ENCODE measurements at places on chromosomes 13 and 19.

DNA sequence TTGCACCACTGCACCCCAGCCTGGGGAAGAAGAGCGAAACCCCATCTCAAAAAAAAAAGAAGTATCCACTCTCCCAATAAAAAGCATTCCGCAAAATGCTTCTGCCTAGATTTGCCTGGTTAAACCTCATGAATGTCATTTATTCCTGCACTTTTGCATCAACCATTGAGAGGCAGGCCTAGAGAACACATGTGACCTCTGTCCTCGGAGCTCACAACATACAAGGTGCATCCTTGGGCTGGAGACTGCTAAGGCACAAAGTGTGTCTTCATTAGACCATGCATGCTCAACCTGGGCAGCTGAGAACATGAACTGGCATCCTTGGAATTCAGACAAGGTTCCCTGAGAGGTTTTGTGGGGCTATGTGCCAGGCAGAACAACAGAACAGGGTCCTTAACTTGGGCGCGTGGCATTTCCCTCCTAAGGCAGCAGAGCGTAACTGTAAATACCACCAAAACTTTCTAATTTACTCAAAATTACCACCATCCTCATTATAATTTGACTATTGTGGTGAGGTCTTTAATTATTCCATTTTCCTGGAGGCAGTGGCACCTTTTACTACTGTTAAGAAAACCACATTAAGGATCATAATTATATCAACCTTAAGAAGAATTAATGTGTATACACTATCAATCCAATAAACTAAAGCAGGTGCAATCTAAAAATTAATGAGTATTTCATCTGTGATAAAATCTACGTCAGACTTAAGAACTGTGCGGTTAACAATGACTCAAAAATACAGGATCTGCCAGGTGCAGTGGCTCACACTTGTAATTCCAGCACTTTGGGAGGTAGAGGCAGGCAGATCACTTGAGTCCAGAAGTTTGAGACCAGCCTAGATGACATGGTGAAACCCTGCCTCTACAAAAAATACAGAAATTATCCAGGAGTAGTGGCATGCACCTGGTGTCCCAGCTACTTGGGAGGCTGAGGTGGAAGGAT lies 13.8 kb downstream of the RCBTB1 start:
- no peak for DNase-seq

GRCh38 chr13:107851670-107852069 lies 363.7 kb downstream of the LIG4 start:
- DNase-seq, result no peak

GRCh38 chr19:5628461-5628860 lies 5.6 kb downstream of the SAFB start:
- no peak for DNase-seq

DNA sequence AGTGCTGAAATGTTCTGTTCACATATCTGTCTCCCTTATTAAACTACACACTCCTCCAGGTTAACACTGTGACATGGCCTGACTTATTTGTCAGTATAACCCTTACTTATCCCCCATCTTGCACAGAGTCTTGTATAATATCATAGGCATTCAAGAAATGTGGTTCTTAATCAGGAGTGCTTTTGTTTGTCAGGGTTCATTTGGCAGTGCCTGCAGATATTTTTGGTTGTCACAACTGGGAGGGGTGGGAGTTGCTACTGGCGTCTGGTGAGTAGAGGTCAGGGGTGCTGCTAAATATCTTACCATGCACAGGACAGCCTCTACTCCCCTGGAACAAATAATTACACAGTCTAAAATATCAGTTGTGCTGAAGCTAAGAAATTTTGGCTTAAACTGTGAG lies 20.4 kb upstream of the OBI1 start:
- DNase-seq, result no peak

DNA sequence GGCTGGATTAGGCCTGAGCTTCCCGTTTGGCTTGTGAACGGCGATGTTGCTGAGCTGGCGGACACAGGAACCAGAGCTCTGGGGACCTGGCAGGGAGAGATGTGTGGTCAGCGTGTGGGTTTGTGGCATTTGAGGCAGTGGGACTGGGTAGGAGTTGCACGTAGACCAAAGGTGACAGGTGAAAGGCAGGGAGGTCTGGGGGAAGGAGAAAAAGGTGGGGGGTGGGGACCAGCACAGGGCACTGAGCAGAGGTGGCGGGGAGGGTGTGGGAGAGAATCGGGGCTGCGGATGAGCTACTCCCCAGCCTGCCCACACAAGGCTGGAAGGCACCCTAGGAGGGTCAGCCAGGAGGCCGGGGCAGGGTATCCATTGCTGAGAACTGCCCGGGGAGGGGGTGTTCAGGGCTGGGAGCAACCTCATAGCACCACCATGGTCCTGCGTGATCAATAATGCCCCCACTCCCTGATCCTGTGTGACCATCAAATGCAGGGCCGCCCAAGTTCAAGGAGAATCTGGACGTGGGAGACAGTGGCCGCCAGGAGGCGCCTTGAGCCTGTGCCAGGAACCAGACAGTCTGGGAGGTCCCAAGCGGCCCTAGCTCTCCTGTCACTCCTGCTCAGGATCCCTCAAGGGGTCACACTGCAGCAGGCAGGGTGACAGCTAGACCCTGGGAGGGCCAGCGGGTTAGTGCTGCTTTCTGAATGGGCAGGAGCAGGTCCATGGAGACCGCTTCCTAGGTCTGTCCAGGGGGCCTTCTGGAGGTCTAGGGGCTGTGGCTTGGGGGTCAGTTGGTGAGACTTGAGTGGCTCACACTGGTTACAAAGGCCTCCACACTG lies 12.8 kb upstream of the SELENOW start:
- DNase-seq, result peak; percentile 74
